ENCODE measurements at places on chromosomes 12 and 14.

DNA sequence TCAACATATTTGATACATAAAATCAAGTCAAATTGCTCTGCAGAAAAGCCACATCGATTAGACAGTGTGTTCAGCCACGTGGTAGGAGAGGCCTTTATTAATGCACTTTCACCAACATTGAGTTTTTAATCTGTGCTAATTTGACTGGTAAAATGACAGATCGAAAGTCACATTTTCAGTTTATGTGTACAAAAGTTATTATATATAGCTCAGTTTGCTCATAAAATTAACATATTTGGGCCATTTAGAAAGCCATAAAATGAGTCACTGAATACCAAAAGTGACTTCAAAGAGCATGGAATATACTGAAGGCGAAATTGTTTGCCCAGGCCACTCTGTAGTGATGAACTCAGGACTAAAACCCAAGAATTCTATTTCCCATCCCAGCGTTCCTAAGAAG is 26.0 kb downstream of the C12orf42 start:
- DNase-seq = no peak

DNA sequence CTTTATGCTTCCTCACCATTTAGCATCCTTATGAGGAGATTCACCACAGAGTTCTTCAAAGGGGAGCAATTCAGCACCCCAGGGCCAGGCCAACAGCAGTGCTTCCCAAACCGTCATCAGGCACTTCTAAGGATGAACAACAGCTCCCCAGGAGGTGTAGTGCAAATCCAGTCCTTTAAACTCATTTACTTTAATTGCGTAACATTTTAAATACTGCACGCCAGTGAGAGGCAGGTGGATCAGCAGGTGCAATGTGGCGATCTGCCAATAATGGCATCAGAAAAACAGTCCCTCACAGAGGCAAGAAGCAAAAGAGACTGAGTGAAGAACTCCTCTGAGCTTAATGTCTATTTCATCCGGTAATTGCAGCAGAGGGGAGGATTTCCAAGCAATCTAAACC is 770.9 kb upstream of the FOXG1 start:
- DNase-seq = no peak

DNA sequence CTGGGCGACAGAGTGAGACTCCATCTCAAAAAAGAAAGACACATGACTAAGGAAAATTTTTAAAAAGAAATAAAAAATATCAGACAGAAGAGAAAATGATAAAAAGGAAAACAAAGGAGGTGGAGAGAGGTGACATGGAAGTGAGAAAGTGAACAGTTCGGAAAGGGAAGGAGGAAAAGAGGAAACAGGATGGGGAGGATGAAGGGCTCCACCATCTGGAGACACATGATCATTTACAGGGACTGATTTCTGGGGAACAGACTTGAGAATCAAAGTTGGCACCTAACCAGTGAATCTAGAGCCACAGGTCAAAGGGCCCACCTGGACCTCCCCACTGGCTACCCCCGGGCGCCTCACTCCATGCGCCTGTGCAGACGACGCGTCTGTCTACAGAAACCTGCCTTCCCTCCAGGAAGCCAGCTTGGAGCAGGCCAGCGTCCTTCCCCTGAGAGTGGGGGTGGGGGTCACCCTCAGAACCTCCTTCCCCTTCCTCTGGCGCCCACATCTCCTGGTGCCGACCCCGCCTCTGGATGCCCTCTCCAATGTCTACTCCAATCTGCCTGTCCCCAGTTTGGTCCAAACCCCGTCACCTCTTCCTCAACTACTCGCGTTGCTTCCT is 60.5 kb downstream of the AMN start:
- DNase-seq = no peak

DNA sequence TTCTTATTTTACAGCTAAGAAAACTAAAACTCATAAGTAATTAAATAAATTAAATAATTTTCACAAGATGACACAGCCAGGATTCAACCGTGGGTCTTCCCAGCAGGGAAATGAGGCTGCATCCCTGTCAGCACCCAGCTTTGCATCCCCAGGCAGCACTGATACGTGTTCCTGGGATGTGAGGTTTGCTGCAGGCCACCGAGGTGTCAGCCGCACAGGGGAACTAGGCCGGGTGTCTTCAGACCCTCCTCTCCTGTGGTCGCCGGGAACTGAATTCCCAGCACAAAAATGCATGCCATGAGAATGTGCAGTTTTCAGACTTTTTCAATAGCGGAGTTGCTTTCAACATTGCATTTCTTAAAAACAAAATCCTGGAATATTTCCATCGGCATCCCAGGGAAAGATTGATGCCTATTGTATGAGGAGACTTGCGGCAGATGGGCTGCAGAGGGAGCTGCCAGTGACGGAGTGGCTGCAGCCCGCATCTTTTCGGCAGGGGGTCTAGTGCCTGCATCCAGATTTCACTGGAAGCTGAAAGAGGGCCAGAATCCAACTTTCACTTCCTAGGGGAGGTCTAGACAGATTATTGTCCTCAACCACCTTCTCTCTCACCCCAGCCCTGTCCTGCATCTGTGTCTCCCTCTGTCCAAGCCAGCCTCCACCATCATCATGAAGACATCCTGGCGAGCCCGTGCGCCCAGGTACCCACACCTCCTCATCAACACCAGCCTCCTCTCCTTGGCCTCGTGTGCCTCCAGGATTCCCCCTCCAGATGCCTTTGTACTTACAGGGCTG is 12.6 kb downstream of the LRTM2 start:
- DNase-seq = no peak

DNA sequence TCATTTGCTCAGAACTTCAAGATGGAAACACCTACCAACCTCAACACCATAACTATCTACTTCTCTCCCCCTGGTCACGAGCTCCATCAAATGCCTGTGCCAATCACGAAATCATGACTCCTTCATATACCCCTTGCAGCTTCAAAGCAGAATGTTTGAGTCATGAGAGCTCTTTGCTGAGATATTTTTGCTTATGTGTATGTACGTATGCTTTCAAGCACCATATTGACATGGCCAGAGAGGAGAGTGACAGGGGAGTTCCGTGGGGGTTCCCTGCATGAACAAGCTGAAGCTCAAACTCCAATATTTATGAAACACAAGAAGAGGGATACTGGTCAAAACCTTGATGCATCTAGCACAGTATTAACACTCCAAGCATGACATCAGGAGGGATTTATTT is 374.4 kb downstream of the DPF3 start:
- DNase-seq = no peak

DNA sequence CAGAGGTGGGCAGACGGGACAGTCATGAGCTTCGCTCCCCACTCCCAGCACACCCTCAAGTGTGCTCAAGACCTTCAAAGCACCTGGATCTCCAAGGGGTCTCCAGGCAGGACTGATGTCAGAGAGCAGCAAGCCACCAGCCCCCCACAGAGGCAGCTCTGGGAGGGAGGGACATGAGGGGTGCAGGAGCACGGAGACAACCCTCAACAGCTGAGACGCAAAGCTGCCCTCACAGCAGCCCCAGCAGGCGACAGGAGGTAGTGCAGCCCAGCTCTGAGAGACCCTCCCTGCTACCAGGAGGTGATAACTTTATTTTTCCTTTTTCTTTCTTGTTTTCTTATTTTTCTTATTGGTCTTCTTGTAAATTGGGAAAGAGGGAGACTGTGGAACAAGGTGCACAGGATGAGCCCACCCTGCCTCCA is 17.9 kb downstream of the SIVA1 start:
- DNase-seq = peak; percentile 54

GRCh38 chr12:101115326-101115725 is 94.7 kb downstream of the SLC5A8 start:
- no peak for DNase-seq

DNA sequence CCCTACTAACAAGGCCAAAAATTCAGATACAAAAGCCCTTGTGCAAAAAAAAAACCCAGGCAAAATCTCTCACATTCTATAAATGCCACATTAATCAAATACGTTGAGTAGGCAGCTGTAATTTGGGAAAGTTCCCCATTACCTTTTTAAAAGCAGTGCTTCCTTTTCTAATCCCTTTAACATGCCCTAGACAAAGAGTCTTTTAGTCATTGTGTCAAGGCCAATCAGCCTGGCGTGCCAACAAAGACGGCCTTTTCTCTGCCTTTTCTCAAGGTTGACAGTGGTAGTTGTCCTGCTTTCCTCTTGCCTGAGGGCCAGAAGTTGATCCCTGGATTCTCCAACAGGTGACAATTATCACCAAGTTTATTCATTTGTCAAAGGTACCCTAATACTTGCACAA is 62.5 kb upstream of the METAP2 start:
- DNase-seq = no peak

- no peak for DNase-seq
Measured at GRCh38 chr12:51905471-51906429, 1.6 kb upstream of the ACVRL1 start.

DNA sequence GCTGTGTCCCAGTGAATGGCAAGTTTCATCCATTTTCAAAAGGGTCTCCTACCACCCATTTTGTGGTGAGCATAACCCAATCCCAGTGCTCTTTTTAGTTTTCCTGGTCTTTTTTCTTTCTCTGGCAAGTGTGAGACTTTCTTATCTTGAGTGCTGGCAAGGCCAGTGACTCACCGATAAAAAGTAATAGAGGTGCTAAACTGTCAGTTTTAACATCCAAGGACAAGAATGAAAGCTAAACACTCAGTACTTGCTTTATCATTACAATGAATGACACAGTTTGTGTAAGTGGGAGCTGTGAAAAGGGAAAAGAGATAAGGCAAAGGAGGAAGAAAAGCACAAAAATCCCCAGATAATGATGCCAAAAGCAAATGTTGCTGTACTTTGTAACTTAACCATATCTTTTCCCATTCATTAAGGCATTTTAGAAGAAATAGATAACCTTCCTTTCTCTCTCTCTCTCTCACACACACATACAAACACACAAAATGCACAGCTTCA is 4.9 kb upstream of the LRIG3 start:
- DNase-seq = no peak

GRCh38 chr12:25861226-25861625 is 97.3 kb upstream of the RASSF8 start:
- no peak for DNase-seq

GRCh38 chr12:68904351-68904962 is 28.5 kb downstream of the CPM start:
- no peak for DNase-seq

GRCh38 chr12:127570387-127570786 is 696.6 kb upstream of the TMEM132C start:
- no peak for DNase-seq

DNA sequence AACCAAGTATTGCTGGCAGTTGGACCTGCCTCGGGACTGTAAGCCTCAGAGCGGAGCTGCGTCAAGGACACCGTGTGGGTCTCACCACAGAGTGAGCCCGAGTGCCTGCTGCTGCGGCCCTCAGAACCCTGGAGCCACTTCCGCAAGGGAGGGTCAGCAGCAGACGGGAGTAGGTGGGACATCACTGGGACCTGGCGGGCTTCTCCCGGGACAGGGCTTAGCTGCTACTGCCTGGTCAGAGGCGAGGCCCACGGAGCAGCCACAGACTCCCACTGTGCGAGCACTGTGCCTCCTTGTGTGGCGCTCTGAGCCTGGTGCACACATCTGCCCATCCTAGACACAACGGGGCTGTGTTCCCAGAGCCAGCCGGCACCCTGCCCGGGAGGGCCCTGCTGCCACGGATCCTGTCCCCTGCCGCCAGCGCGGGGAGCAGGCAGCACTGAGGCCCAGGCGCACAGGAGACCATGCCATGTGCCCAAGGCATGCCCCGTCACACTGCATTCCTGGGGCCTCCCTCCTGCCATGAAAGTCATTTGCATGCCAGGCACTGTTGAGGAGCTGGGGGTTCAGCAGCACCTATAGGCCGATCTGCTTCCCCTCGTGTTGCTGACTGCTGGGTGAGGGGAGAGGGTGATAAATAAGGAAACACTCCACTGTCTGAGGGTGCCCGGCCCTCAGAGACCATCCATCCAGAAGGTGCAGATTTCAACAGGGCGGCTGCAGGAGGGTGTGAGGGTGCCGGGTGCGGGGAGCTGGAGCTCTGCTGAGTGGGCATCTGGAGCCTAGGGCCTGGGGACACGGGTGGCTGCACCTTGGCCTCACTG is 10.0 kb downstream of the HIP1R start:
- no peak for DNase-seq

- no peak for DNase-seq
Measured at GRCh38 chr12:21642707-21643389, 14.8 kb downstream of the LDHB start.

GRCh38 chr12:40439771-40440492 is 215.1 kb downstream of the LRRK2 start:
- no peak for DNase-seq

- no peak for DNase-seq
Measured at GRCh38 chr12:93638954-93639353, 38.2 kb upstream of the CRADD start.

DNA sequence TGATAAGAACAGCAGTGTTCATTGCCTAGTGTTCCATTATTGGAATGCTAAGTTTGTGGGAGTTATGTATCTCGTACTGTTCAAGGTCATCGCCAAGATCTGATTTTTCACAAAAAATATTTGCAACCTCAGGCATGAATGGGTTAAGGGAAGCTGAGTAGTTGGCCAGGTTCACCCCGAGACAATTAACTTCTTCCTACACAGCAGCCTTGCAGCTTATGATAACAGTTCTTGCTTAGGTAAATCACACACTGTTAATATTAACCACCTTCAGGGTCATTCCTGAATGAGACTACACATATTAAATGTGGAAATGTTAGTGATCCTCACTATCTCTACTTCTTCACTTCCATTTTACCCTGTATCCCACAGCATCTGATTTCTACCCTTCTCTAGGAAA is 18.0 kb downstream of the FKBP11 start:
- DNase-seq = no peak

- peak; percentile 61 for DNase-seq
Measured at GRCh38 chr12:47397664-47398281, 308.1 kb downstream of the RPAP3 start.

- no peak for DNase-seq
Measured at GRCh38 chr14:35986219-35986573, 160.1 kb downstream of the BRMS1L start.

DNA sequence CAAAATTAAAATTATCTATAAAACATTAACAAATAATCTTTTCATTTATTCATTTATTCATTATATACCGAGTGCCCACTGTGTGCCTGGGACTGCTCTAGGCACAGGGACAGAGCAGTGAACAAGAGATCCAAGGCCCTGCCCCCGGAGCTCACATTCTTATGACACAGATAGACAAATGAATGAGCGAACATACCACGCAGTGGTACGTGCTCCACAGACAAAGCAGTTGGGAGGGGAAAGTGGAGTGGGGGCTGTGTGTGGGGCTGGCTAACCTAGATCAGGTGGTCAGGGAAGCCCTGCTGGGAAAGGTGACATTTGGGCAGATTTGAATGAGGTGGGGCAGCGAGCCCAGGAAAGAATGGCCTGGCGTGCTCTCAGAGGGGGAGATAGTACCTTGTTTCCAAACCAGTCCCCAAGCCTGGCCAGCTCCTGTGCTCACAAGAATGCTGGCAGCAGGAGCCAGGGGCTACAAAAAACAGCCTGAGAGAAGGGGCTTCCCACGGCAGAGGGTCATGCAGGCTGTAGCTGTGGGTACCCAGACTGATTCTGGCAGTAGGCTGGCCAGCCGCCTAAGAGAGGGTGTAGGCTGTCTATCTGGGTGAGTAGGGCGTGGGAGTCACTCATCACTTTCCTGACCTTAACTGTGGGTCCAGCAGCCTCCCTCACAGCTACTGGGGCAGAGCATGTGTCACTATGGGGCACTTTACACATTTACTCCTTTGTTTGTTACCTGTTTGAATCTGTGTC is 57.8 kb upstream of the ACTN1 start:
- no peak for DNase-seq

All from activated T-cell treated with anti-CD3 and anti-CD28 coated beads, Interleukin-2, amount 50 U/mL, for 48 hours (primary cell).